ENCODE measurements at places on chromosomes 7 and 10.

DNA sequence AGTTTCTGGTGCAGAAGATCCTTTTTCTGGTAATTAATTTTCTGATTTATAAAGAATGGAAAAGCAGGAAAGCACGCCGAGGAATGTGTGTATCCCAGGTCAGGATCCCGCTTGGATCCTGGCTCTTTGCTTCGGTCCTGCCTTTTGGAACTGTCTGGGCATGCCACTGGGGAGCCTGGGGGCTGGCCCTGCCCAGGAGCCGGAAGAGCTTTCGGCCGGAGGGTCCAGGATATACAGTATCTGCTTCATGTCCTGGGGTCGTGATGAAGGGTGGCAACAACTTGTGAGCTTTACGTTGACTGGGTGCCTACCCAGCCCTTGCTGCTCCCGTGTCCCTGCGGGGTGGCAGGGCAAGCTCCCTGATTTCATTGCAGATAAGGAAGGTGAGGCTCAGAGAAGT, 2.4 kb downstream of the SH2D4B start:
- DNase-seq = no peak

- no peak for DNase-seq
Measured at GRCh38 chr7:57177856-57178767, 45.9 kb upstream of the ZNF479 start.

DNA sequence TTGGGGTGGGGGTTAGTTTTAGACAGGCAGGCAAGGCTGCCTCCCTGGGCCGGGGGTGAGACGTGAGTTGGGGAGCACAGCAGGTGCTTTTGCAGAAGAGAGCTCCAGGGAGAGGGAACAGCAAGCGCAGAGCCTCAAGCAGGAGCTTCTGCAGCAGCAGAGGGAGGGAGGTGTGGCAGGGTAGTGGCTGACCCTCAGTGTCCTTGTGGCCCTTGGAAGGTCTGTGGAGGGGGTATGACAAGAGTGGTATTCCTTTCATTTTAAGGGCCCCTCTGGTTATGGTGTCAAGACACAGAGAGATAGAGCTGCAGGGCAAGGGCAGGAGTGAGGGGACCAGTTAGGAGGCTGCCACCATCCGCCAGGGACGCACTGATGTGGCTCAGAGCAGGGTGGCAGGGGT, 138.9 kb downstream of the EBF3 start:
- no peak for DNase-seq

DNA sequence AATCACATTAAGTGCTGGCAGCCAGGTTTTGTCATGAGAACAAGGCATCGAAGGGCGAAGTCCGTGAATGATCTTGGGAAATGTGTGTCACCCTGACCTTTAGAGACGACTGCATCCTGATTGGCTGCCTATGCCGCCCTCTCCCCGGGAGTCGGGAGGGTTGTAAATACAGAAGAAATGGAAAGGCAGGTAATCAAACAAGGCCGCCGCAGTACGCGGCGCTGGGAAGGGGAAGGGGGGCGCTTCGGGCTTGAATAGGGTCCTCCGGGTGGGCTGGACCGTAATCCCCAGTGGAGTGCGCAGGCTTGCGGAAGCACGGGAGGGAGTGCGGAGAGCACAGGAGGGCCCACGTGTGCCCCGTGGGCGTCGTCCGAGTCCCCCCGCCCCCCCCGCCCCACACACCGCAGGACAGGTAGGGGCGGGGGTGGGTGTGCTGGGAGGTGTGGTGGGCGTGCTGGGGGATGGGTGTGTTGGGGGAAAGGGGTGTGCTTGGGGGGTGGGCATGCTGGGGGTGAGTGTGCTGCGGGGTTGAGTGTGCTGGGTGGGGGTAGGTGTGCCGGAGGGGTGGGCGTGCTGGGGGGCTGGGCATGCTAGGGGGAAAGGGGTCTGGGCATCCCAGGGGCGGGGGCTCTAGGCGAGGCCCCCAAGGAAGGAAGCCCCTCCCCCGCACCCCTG, 169.4 kb downstream of the ARHGAP12 start:
- no peak for DNase-seq

- no peak for DNase-seq
Measured at GRCh38 chr10:114912470-114912859, 25.5 kb upstream of the TRUB1 start.

DNA sequence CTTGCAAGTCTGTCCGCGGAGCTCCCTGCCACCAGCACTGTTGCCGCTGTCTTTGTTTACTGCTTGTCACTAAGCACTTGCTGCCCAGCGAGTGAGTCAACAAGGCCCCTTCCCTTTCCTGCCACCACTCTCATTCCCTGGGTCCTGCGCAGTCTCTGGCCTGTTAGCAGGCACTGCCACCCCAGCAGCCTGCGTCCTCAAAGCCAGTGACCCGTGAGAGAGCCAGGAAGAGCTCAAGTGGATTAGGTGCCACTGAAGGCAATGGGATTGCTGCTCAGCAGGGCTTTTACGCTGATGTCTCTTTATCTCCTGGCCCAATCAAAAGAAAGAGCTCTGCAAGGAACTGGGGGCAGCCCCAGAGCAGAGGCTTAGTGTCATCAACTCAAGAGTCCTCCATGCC, at the start of gene FRMPD2:
FRMPD2 (minus strand) TSS at position 61 of the 400 bp plus-strand sequence. CDS start 129 bp downstream, outside the sequence.
- DNase-seq = no peak

GRCh38 chr7:45524445-45524844, 49.7 kb upstream of the ADCY1 start:
- no peak for DNase-seq

DNA sequence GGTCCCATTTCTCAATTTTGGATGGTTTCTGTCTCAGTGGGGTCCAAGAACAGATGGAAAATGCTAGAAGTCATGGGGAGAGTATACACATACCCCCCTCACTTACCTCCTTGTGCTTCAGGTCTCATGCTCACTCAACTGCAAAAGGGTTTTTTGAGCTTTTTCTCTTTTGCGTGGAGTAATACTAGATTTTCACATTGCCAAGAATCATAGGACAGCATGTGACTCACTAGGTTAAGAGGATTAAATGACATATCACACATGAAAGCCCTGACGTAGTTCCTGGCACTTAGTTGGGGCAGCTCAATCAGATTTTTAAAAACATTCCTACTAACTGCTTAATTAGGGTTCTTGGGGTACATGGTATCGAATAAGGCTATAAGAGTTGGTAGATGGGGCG, 4.5 kb downstream of the PI4K2A start:
- DNase-seq = no peak

GRCh38 chr7:107230334-107230733, 61.5 kb downstream of the HBP1 start:
- DNase-seq = no peak

DNA sequence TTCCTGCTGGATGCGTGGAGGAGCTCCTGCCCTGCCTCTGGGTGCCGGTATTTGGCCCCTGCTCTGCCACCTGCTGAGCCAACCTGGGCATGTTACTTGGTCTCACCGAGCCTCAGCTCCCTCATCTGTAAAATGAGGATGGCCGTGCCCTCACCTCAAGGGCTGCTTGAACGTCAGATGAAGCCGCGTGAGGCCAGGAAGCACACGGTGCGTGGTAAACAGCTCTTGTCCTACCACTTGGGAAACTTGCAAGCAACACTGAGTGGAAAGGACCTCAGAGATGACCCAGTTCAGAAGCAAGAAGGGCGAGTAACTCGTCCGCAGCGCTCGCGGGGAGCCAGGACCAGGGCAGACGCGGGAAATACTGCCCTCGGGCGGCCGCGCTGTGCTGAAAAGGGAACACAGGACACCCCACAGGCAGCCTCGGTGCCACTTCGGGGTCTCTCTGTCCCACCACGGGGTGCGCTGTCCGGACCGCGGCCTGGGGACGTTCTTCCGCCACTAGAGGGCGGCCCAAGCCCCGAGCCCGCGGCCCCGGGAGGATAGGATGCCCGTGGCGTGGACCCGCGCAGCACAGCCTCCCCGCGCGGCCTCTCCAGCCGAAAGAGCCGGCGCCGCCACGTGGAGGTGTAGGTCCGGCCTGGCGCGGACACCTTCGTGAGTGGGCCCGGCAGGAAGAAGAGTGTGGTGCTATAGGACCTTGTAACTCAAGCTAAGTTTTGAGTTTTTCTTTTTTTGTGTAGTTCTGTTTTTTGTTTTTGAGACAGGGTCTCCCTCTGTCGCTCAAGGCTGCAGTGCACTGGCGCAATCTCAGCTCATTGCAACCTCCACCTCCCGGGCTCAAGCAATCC, 94.1 kb downstream of the PRKAG2 start:
- no peak for DNase-seq

DNA sequence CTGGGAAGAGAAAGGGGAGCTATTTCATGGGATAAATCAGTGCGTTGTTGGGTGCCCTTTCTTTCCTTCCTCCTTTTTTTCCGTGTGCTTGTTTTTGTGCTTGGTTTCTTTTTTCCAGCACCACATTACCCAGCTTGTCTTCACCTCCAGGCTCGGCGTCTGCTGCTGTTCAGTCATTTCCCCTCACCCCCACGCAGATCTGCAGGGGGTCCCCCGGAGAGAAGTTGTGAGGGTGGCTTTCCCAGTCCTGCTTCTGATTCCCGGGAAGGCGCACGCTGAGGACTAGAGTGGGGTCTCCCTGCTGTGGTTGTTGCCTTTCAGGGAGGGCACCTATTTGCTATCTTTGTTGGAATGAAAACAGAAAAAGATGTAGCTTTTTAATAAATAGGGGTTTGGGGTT, 1.6 kb downstream of the CAMK1D start:
- no peak for DNase-seq

DNA sequence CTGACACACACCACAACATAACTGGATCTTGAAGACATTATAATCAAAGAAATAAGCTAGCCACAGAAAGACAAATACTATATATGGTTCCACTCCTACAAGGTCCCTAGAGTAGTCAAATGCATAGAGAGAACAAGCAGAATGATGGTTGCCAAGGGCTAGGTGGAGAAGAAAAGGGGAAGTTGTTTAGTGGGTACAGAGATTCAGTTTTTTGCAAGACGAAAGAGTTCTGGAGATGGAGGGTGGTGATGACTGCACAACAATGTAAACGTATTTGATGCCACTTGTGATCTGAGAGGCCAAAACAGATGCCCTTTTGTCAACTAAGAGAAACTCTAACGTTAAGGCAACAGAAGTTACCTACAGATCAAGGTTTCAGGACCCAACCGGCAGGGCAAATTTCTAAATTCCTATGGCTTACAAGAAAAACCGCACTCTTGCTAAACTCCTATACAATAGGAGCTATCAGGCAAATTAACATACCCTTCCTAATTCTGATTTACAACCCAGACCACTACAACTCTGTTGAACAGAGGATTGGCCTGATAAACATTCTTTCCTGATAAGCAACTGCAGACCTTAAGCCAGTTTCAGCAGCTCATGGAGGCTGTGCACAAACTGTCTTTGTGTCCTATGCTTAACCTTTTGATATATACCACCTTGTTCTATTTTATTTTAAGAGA, 69.0 kb downstream of the FAM107B start:
- DNase-seq = no peak

GRCh38 chr10:17414484-17414883, 39.9 kb downstream of the ST8SIA6 start:
- no peak for DNase-seq

DNA sequence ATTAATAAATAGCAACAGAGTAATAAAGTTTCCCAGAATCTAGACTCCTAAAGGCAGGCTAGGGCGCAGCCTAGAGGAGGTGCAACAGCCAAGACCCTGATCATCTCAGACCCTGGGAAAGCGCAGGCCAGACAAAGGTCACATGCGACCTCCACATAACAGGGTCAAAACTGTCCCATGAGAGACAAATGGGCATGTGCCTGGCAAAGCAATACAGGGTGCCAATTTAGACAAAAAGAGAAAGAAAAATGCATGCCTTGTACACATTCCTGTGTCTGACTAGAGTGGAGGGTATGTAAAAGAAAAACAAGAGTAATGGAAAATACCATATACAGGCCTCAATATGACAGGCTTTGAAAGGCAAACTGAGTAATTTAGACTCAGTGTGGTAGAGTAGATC, 22.2 kb downstream of the MPP7 start:
- DNase-seq = no peak

DNA sequence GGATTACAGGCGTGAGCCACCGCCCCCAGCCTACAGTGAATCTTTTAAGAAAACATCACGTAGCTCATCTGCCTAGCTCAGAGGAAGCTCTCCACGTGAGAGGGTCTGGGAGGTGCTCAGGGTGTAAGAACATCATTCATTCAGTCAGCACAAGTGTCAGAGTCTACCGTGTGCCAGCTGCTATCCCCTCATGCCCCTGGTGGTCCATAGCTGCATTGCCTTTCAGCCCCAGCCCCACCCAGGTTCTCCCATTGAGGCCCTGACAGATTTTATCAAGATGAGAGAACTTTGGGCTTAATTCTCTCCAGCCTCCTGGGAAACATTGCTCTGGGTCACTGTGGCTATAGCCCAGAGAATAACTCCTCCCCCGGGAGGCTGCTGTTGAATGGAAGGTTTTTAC, 45.1 kb downstream of the ZNF503 start:
- no peak for DNase-seq

DNA sequence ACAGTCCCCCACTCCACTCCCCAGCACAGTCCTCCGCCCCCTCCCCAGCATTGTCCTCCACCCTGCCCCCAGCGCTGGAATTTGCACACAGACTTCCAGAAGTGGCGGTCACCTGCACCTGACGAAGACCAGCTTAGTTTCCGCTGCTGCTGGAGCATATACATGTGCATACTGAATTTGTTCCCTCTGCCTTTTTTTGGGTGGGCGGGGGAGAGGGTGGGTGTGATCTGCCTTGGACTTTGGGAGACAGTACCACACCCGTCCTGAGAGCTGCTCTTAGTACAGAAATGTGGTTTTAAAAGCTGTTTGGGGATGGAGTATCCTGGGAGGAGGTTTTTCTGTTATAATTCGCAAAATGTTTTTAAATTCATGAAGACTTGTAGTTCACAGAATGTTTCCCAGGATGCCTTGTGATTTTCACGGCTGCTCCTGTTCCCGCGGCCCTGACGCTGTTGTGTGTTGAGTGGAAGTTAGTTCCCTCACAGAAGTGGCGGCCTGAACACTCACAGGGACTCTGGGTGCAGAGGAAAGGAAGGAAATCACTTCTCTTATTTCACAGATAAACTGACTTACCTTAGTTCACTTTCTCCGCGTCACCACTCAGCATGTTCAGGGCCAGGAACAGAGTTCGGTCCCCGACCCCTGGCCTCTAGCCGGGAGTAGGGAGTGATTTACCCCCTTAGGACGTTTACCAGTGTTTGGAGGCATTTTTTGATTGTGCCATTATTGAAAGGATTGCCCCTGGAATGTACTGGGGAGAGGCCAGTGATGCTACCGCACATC, 18.6 kb downstream of the PFKP start:
- DNase-seq = no peak

All from smooth muscle cell of the brain vasculature (primary cell).